ENCODE measurements at places on chromosomes 1 and 21.
A peak's percentile ranks its signal among the peaks of the same experiment; 100 is the strongest.

- DNase-seq: no peak
Observed at GRCh38 chr1:48645883-48646282, 130.8 kb downstream of the BEND5 start.

GRCh38 chr1:236636017-236636416 is 31.7 kb upstream of the HEATR1 start:
- DNase-seq: no peak

- no peak for DNase-seq
Observed at GRCh38 chr1:201054091-201054543, 30.6 kb upstream of the KIF21B start.

DNA sequence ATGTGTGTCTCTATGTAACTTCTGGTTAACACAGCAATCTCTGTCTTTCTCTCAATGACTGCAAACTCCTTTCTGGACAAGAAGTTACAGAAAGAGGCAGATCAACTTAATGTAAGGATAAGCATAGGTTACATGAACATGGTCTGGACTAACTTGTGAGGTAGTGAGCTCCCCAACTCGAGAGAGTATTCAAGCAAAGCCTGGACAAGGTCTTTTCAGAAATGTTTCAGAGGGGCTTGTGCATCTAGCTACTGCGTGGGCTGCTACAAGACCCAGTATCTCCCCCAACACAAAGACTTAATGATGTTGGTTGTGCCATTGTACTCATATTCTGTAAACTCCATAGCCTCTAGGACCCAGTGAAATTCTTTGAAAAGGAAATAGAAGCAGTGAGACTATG is 23.5 kb upstream of the CLSTN1 start:
- DNase-seq: no peak

- DNase-seq: no peak
Observed at GRCh38 chr1:162327144-162327787, 49.4 kb downstream of the SPATA46 start.

DNA sequence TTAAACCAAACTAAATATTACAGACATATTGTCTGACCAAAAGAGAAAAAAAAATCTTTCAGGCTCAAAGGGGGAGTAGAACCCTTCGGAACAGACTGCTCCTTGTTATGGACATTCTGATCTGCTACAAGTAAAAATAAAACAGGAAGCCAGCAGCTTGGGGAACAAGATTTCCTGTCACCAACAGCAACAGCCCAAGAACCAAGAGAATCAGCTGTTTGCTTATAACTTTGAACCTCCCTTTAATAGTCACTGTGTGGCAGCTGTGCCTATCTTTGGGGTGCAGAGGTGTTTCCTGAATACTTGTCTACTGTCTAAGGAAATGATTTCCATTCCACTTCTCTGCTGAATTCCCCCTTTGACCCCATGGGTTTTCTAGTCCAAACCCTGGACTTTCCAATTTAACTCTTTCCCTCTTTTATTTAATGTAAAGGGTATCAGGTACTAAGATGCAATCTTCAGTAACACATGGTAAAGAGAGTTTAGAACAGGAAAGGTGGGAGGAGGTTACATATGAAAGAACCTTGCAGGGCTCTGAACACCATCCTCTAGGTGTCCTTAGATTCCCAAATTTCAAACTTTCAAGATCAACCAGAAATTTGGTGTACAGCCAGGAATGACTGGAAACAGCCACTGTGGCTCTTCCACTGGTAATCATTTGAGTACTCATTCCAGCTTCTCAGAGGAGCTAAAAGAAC is 38.6 kb downstream of the GPR3 start:
- peak; percentile 15 for DNase-seq

- DNase-seq: no peak
Observed at GRCh38 chr1:54888080-54888733, 1.2 kb upstream of the DHCR24 start.

GRCh38 chr1:175188936-175189335 is 3.6 kb downstream of the KIAA0040 start:
- DNase-seq: no peak

DNA sequence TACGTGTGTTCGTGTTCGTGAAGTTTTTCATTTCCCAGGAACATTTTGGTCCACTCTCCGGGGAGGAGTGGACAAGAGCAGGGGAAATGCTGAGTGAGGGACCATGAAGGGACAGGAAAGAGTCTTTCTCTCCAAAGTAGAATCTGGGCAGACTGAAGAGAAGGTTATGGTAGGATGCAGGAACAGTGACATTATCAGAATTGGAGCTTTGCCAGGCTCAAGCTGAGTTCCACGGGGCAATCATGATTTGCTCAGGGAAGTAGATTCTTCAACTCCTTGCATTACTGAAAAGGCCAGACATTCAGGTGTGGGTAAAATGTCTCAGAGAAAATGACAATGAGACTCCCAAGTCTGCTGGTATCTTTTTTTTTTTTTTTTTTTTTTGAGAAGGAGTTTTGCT is 16.6 kb downstream of the ATP1A4 start:
- DNase-seq: no peak
